NCI-H1694 treated with DMSO at 0.1 percent for 48 hours (cell line): ENCODE measurements at places on chromosomes 5 and 9.
A peak's percentile ranks its signal among the peaks of the same experiment; 100 is the strongest.

- no peak for DNase-seq
Observed at GRCh38 chr5:40226906-40227305, 452.8 kb upstream of the PTGER4 start.

- no peak for DNase-seq
Observed at GRCh38 chr9:81986051-81986450, 2.5 kb upstream of the SPATA31D1 start.

DNA sequence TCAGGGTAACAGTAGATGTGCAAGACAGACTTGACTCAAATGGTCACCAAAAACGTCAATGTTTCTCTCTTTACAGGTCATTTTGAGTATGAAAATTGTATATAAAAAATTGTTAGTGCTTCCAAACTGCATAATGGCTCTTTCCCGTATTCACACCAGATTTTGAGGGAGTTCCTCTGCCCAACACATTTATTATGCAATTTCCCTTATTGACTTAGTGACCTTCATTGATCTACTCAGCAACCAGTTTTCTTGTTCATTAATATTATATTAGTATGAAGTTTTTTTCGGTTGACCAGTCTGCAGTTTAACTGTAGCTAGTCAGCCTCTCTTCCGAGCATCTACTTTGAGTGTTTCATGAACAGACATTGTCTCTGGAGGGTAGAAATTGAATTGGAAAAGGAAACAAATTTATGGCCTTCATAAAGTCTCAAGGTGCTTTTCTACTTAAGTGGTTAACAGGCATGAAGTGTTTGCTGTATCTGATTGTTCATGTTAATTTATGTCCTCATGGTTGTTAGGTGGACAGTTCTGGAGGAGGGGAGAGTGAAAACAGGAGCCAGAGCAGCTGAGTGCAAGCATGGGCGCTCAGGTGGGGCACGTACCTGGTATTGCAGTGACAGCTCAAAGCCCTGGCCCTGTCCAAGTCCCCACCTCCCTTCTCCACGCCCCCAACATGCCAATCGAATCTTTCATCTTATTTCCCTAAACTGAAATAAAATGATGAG, 240.2 kb downstream of the RFK start:
- no peak for DNase-seq

DNA sequence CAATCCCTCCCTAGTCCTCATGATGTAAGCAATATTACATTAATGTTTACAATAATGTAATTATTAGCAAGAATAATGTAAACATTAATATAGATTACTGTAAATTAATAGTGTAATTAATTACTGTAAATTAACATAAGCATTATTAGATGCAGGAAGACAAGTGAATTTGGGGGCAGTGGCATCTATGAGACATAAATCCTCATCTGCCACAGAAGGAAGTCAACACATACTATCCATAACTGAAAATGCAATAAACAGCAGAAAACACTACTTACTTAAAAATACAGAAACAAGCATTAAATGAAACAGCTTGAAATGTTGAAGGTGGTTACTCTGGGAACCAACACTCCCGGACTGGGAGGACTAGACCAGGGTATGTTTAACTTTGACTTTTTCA, 685 bp upstream of the NIPSNAP3A start:
- DNase-seq: no peak

- no peak for DNase-seq
Observed at GRCh38 chr9:126986506-126986951, 71.9 kb downstream of the RALGPS1 start.

DNA sequence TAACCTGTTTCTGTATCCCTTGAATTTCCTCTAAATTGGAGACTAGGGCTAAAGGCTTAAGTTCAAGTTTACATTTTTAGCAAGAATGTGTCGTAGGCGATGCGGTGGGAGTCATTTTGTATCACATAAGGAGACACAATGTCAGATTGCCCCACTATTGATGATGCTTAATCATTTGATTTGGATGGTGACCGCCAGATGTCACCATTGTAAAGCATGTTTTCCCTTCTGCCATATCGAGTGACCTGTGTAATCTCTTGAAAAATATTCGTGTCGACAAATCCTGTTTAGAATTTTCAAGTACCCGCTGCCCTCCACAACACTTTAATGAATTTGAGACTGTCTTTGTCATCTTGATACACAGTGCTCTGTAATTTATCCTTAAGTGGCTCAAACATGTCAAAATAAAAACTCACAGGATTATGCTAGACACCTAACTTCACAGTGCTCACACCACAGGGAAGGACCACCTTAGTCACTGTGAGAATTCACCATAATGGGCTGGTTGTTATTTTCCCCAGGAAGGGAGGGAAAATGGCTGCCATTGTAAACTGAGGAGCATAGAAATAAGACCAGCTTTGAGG, 34.5 kb upstream of the SLC46A2 start:
- DNase-seq: no peak

GRCh38 chr5:106755066-106755465, 915.7 kb downstream of the EFNA5 start:
- no peak for DNase-seq

GRCh38 chr5:90301248-90301647, 108.3 kb downstream of the CETN3 start:
- no peak for DNase-seq

- no peak for DNase-seq
Observed at GRCh38 chr5:79847561-79847960, 143.5 kb downstream of the MTX3 start.

- DNase-seq: peak; percentile 19
Observed at GRCh38 chr9:13705918-13706317, 426.4 kb upstream of the MPDZ start.

GRCh38 chr9:121362813-121363621, 7.0 kb downstream of the STOM start:
- DNase-seq: no peak

GRCh38 chr9:110328763-110329162, 8.9 kb downstream of the TXNDC8 start:
- no peak for DNase-seq

DNA sequence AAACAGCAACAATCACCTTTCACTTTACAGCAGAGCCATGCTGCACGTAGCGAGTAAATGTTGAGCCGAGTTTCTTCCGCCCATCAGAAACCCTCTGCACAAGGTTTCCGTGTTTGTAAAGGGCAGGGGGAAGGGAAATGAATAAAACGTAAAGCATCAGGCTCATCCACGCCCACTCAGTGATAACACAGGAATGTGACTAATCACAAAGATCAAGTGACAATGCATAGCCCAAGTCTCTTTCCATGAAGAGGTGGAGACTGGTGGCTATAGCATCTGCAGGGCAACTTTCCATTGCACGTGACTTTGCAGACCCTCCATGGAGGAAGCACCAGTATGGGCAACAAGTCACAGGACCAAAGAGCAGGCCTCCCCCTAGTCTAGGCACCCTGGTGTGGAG, 56.6 kb downstream of the CAMSAP1 start:
- no peak for DNase-seq

GRCh38 chr5:82168294-82168693, 109.9 kb downstream of the RPS23 start:
- no peak for DNase-seq

DNA sequence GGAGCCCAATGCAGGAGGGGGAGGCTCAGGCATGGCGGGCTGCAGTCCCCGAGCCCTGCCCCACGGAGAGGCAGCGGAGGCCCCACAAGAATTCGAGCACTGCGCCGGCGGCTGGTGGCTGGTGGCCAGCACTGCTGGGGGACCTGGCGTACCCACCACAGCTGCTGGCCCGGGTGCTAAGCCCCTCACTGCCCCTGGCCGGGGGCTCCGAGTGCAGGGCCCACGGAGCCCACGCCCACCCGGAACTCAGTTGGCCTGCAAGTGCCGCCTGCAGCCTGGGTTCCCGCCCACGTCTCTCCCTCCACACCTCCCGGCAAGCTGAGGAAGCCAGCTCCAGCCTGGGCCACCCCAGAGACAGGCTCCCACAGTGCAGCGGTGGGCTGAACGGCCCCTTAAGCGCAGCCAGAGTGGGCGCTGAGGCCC, 780.3 kb downstream of the DTWD2 start:
- DNase-seq: no peak

DNA sequence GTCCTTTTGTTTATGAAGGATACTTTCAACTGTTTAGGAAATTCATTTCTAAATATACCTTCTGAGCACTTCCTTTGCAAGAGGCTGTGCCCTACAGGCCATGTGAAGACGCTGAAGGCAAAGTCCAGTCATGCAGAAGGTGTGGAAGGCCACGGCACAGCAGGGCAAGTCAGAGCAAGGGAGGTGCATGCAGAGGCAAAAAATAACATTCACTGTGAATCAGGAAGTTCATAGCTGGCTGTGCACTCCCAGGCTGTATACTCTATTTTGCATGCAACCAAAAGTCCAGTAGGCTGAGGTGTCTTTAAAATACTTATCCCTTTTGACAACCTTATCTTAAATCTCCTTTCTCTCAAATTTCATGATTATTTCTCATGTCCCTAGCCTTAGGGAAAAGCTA, 50.3 kb downstream of the GNAQ start:
- no peak for DNase-seq

- DNase-seq: no peak
Observed at GRCh38 chr9:36748322-36748899, 175.7 kb downstream of the MELK start.

- DNase-seq: no peak
Observed at GRCh38 chr9:91714020-91714806, 235.8 kb downstream of the ROR2 start.

- DNase-seq: no peak
Observed at GRCh38 chr9:73577848-73578247, 426.2 kb downstream of the ANXA1 start.

- no peak for DNase-seq
Observed at GRCh38 chr9:24516463-24516862, 29.2 kb downstream of the IZUMO3 start.

GRCh38 chr5:9409413-9409960, 136.4 kb downstream of the SEMA5A start:
- no peak for DNase-seq

DNA sequence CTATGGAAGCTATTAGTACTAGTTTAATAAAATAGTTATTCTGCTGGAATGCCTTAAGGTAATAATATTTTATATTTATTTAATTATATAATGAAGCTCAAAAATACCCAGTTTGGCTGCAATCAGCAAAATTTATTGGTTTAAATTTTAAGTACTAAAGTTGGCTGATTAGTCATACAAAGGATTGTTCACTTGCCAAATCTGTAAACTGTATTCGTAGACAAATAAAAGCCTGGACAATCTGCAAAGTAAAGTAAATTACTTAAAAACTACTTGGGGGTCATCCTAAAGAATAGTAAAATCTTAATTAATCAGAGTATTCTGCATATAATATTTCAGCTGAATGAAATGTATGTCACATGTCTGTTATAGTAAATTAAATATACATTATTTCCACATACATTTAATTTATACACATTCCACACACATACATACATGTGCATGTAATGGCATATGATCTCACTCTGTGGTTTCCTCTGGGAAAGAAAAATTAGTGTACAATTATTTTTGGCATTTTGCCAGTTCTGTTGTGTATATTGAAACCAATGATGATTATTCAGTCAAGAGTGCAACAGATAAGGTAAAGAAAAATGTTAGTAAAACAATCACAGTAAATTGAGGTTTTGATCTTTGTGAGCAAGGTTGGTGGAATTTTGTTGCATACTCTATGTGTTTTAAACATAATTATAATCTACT, 455.9 kb downstream of the CDH9 start:
- DNase-seq: no peak

DNA sequence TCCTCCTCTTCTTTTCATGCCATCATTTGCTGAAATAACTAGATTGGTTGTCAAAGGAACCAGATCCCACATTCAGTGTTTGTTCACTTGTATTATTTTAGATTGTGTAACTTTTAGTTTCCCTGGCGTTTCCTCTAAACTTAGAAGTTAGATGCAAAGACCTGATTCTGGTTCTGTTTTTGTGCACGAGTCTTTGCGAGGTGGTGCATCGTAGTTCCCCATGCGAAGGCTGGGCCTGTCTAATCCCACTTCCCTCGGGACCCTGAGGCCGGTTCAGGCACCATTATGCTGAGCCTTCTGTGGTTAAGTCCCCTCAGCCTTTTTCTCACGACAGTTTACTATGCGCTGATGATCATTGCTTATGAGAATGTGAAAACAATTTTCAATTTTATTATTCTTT, 219.1 kb upstream of the OTULINL start:
- DNase-seq: no peak

DNA sequence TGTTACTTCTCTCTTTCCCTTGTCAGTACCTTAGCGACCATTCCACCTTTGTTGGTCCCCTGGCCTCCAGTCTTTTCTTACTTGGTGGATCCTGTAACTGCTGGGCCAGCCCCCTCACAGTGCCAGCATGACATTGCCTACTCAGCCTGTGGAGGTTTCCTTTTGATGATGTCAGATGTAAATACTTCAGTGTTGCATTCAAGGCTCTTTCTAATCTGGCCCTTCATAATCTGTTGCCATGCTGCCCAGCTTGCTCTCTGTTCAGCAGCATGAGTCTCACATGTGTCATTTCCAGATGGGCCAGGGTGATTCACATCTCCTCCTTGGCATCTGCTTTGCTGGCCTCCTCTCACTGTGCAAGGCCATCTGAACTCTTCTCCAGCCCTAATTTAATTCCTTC, 57.1 kb downstream of the MAST4 start:
- no peak for DNase-seq

DNA sequence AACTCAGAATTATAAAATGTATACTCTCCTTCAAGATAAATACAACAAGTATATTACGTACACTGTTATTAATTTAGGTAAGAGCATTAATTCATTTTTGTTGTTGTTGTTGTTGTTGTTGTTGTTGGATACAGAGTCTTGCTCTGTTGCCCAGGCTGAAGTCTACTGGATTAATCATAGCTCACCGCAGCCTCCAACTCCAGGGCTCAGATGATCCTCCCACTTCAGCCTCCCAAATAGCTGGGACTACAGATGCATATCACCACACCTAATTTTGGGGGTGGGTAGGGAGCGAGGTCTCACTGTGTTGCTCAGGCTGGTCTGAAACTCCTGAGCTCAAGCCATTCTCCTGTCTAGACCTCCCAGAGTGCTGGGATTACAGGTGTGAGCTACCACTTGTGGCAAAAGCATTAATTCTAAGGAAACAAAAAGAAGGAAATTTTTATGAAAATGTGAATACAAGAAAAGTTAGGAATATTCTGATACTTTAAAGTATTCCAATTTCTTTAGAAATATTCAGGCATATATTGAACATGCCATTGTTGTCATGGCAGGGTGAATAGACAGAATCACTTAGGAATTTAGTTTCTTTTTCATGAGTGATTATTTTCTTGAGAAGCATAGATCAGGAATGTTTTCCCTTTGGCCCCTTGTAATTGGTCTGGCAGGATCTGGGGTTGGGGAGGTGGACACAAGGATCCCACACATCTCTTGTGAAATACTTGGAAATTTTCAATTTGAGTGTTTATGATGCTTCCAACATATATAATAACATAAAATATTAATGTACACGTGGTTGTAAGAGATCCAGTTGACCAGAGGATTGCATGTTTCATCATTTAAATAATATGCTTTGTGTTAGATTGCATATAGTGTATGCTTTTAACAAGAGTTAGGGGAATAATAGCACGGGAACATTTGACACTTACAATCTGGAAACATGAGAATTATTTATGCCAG, 263.6 kb downstream of the FANCC start:
- no peak for DNase-seq

GRCh38 chr9:110939047-110939446, 99.2 kb downstream of the LPAR1 start:
- no peak for DNase-seq
